ENCODE measurements at places on chromosomes 1 and 21.

DNA sequence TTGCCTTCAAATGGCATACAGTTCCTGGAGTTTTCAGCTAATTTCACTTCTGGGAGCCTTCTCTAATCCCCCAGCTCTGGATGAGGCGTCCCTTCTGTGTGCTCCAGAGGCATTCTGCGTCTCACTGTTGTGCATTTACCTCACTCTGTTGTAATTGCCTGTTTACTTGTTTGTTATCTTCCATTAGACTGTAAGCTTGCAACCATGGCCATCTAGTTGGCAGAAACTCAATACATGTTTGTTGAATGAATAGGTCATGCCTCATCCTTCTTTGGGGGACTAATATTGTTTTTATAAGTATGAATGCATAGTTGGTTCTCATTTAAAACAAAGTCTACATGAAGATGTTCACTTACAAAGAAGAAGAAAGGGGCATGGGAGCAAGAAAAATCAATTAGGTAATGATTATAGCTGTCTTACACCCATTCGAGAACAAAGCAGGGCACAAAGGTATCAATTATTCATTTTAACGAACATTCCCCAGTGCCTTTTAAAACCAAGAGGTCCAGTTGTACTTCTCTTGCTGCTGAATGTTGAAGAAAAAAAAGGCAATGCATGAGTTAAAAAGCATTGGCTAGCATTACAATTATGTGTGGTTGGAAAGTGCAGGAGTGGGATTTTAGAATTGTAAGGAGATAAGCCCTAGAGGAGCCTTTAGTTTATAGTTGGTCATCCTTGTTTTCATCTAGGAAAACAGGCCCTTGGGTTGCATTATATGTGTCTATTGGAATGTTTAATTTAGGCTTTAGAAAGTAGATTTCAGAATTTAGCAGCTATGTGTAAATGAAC, 6.0 kb downstream of the RGL1 start:
- DNase-seq, result no peak

- DNase-seq, result no peak
These were observed 42.0 kb downstream of the RAB3B start for GRCh38 chr1:51948491-51948915.

GRCh38 chr1:205950280-205950679, 7.0 kb upstream of the SLC26A9 start:
- peak; percentile 92 for DNase-seq

- peak; percentile 75 for DNase-seq
These were observed at the start of gene NPL for GRCh38 chr1:182789138-182790076. NPL (plus strand) TSS chr1:182789773; CDS start chr1:182794372, 4,599 bp downstream.

- DNase-seq, result peak; percentile 14
These were observed 87.9 kb upstream of the SOX13 start for GRCh38 chr1:203985044-203985443.

DNA sequence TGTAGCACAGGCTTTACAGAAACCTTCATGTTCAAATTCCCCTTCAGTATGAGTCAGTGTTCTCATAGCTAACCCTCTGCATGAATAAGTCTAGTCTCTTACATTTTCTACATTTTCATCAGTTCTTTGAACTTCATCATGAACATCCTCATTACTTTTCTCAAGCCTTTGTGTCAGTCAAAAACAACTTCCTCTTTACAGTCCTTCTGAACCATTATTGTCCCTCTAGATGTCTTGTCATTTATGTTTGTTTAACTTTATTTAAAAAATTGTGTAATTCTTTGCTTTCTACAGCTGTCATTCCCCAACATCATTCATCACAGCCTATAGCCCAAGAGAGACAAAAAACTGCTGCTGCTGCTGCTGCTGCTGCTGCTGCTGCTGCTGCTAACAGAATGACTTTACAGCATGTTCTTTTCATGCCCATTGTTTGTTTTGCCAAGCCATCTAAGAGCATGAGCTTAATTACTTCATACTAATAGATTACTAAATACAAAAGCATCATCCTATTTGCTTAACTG, 133.1 kb downstream of the LRRC40 start:
- DNase-seq, result peak; percentile 66

DNA sequence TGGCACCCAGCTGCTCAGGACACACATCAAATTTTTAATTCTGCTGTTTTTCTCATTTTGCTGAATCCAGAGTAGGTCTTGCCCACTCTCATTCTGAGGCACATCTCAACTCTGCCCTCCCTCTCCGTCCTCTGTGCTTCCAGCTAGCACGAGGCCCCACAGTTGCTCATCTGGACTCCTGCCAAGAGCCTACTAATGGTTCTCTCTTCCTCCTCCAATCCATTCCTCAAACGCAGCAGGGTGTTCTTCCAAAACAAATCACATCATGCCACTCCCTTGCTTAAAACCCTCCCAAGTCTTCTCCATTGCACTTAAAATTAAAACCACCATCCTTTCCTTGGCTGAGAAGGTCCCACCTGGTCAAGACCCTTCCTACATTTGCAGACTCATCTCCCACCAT, 49.8 kb upstream of the SCAF4 start:
- peak; percentile 45 for DNase-seq

DNA sequence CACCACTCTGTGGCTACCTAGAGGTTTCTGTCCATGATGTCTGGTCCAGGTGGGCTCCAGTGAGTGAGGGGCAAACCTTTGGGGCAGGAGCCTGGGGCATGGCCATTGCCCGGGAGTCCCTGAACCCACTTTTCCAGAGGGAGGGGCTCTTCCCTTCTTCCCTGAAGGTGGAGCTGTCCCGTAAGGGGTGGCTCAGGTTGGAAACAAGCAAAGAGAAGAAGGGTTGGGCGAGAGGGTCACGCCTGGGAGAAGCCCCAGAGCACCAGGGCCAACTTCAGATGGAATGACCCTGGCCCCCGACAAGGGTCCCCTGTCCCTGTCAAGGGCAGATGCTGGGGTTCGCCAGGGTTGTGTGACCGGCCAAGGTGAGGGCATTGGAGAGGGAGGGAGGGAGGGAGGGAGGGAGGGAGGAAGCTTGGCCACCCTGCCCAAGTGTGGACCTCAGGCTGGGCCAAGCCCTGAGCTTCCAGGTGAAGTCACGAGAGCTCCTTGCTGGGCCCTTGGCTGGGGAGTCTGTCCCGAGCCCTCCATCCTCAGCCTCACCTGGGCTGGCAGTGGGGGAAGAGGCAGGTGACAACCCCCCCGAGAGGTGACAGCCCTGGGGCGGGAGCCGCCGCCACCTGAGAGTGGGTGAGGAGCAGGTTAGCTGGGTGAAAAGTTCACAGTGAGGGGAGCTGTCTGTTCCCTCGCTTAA, 69.6 kb downstream of the DHRS3 start:
- no peak for DNase-seq

- no peak for DNase-seq
These were observed 7.9 kb upstream of the NLRP3 start for GRCh38 chr1:247408100-247408499.

DNA sequence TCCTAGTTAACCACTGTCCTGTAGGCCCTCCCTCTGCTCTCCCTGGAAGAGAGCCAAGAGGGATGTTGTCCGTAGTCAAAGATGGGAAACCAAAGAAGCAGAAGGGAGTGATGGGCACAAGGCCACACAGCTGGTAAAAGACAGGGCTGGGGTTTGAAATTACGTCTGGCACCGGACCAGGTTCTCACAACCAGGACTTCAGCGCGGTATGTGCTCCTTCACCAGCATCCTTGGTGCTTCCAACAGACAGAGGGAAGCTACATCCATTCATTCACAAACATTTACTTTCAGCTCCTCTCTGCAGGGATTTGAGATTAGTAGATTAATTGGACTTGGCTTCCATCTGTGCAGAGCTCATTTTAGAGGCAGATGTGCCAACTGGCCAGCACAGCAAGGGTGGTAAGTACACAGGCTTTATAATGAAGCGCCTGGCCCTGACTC, 191.2 kb downstream of the TRABD2B start:
- DNase-seq, result no peak

DNA sequence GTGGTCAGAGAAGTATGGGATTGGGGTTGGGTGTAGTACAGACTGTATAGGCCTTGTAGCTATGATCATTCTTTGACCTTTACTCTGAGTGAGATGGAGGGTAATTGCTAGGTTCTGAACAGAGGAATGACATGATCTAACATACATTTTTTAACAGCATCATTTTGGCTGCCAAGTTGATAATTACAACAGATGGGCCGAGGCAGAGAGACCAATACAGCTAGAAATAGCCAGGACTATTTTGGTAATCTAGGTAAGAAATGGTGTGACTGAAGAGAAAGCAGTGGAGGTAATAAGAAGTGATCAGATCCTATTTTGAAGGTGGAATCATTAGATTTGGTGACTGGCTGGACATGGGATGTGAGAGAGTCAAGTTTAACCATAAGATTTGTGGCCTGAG, 43.5 kb downstream of the RPAP2 start:
- no peak for DNase-seq
